ENCODE measurements at places on chromosomes 16 and 17.

DNA sequence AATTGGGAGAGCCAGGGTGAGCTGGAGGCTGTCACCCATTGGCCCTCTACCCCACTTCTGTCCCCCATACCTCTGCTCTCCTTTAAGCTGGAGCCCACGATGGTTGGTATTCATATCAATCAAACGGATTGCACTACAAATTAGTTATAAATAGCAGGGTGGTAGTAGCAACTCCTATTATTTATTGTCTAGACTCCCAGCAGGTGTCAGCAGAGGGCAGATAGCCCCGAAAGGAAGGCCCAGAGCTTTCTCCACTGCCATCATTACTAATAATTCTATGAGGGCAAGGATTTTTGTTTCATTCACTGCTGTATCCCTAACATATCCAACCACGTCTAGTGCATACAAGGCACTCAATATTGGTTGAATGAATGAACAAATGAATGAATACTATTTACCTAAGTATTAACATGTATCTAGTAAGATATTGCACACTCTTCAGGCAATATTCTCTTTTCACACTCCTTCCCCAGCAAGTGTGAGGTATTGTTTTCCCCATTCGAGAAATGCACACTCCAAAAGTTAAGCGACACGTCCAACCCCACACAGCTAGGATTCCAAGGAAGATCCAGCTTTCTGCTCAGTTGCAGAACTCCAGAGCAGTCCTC lies 6.3 kb downstream of the C17orf50 start:
- DNase-seq = no peak

DNA sequence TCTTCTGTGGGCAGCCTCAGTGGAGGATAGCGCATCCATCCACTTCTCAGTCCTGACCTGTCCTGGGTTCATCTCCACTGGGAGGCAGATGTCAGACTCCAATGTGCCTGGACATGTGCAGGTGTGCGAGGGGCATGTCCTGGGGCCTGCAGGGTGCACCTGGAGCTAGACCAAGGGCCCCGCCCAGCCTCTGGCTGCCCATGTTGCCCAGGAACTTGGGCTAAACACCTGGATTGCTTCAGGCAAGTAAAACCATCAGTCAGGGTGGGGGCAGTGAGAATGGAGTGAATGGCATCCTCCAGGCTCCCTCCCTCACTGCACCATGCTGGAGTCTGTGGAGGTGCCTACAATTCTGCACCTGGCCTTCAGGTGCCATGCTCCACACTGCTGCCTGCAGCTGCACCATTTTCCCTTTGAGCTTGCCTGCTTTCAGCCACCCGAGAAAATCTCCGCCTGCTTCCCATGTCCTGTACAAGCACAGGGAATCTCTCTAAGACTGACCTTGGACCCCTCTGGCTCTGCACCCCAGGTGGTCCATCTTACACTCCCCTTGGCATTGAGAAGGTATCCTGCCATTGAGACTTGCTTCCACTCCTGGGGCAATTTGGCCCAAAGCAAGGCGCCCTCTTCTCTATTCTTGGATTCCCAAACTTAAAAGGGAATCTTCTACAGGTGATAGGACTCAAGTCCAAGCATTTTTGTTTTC lies 2.1 kb upstream of the MFSD6L start:
- DNase-seq = no peak

GRCh38 chr16:55835581-55835980 lies 2.7 kb upstream of the CES1 start:
- no peak for DNase-seq

GRCh38 chr17:47975189-47975822 lies 4.4 kb downstream of the CDK5RAP3 start:
- no peak for DNase-seq

DNA sequence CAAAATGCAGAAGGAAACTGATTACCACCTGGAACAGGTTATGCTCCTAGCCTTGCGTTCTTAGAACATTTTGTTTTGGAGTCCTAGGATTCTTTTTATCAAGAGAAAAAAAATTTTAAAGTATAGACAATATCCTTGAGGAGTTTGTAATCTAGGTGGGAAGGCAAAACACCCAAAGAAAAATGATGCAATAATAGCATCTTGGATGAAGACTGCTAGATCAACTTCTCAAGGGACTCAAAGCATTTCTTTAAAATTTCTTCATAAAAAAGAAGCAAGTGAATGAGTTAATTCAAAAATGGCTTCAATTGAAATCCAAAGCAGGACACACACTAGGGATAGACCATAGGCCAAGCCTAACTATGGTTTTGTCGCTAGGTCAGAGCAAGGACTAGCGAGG lies 515.8 kb upstream of the ZFHX3 start:
- DNase-seq = no peak

DNA sequence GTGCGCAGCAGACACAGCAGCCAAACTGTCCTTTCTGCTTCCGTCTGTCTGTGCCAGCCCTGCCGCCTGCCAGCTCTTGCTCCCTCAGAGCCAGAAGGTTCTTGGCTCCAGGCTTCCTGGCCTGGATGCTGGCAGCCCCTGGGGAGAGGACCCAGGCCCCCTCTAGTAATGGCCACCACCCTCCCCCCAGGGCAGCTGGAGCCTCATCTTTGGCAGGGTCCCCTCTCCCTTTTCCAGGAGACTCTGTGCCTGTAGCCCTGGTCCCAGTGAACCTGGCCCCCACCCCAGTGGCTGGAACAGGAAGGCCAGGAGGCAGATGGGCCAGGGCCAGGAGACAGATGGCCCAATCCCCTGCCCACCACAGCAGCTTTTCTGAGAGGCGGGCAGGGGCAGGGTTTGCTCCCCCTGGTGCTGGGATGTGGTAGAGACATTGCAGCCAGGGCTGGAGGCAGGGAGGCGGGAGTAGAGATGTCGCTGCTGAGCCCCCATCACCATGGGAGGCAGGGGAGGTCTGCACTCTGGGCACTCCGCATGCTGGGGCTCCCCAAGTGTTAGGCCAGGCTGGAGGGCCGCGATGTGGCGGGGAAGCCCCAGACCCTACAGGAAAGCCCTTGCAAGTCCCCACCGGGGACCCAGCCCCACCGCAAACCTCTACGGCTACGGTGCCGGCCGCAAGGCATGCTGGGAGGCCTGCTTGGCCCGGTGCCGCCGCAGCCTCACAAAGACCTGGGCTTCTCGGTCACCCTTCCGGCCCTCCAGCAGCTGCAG lies 16.7 kb downstream of the UNC13D start:
- peak; percentile 83 for DNase-seq

GRCh38 chr17:78359321-78359996 lies 418 bp downstream of the SOCS3 start:
- no peak for DNase-seq

DNA sequence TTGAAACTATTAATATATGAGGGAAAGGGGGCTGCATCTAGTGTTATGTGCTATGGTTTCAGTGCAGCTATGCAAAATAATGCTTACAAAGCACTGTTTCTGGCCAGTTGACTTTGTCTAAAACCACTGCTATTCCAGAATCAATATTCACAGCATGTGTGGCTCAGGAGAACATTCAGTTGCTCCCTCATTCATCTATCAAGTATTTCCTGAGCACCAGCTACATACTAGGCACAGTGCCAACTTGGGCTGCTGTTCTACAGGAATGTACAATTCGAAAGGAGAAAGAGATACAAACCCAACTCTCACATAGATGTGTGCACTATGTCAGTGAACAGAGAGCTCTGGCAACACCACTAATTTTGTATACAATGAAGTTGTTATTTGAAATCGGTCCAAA lies 183.0 kb downstream of the PHKB start:
- DNase-seq = no peak

GRCh38 chr16:58709333-58709732 lies 24.8 kb upstream of the SLC38A7 start:
- DNase-seq = no peak

DNA sequence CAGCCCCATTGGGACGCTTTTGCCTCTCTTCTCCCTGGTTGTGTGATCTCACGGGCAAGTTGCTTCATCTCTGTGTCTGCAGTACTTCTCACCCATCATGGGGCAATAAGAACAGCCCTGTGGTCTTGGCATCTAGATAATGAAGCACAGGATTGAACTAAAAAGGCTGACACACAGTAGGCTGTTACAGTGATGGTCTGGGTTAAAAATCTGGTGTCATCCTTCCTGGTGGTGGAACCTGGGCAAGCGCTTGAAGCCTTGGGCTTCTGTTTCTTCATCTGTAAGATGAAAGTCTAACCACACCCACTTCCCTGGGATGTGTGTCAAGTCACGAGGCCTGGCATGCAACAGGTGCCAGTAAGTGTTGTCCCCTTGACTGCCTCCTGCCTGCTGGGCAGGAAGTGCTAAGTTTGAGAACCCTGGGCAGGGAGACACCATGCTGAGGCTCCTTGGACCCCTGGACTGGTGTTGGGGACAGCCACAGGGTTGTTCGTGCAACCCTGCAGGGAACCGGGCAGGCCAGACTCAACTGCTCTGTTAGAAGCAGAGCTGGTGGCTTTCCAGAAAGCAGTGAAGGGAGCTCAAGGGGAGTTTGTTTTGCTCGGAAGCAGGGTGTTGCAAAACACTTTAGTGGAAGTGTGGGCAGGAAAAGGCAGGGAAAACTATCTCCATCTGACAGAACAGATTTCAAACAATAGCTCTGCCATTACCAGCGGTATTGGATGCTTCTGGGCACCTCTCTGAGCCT lies 5.9 kb upstream of the MAP2K3 start:
- DNase-seq = no peak

GRCh38 chr16:78745108-78746019 lies 645.9 kb downstream of the WWOX start:
- no peak for DNase-seq

- no peak for DNase-seq
These were observed 521.3 kb downstream of the GRIN2A start for GRCh38 chr16:9660898-9661297.

DNA sequence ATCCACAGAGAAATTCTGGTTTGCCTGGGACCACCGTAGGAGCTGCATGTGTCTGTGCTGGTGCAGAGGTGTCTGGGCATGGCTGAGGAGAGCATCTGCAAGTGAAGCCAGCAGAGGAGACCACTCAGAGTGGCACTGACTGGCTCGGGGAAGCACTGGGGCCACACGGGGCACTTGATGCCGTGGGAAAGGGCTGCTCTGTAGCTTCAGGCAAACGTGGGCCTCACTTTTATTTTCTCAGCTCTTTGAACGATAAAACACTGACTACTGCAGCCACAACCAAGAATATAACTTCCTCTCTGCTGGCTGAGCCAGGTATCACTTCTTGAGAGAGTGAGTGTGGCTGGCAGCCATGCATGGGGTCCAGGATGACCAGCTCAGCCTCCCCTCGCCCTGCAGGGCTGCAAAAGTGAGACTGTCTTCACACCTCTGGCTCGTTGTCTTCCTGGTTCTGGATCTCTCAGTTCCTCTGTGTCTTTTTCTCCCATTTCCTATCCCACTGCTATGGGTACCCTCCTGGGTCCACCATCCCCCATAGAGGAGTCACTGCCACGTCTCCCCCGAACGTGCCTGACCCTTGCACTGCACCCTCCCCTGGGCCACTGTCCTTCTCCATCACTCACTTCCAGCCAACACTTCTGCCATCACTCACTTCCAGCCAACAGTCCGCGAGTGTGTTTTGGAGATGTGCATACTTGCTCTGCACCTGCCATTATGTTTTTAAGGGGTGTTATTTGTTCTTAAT lies 201.4 kb upstream of the CHMP6 start:
- DNase-seq = no peak

GRCh38 chr17:37752482-37752881 lies 7.6 kb upstream of the HNF1B start:
- DNase-seq = no peak

DNA sequence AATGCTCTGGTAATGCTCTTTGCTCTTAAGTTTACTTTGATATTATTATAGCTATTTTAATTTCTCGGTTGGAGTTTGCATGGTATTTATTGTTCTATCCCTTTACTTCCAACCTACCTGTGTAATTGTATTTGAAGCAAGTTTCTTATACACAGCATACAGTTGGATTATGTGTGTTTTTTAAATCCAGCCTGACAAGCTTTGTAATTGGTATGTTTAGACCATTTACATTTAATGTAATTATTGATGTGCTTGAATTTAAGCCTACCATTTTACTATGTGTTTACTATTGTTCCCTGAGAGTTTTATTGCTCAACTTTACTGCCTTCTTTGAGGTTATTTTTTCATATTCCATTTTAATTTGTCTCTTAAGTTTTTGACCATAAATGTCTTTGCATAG lies 35.7 kb downstream of the ACSF3 start:
- DNase-seq = no peak

DNA sequence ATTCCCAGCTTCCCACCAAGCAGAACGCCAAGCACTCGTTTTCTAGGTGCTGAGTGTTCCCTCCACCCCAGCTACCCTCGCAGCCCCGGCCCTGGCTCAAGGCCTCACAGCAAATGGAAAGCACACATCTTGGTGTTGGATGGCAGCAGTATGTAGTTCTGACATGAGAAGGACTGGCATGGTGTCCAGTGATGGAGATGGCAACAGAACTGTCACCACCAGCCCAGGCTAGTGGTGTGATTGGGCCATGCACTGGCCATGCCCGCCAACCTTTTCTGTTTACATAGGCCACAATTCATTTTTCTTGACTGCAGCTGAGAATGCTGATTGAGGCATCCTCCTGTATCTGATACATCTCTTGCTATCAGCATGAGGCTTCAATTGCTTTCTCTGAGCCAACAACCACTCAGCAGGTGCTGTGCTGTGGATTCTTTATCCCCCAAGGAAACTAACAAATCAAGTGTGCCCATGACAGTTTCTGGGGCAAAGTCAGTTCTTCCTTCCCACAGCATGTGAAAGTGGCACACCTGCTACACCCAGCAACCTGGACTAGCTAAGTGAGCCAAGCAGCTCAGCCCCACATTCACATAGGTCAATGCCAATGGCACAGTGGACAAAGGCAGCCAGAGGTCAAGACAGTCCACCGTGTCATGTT lies 3.8 kb downstream of the SLC12A4 start:
- DNase-seq = no peak

DNA sequence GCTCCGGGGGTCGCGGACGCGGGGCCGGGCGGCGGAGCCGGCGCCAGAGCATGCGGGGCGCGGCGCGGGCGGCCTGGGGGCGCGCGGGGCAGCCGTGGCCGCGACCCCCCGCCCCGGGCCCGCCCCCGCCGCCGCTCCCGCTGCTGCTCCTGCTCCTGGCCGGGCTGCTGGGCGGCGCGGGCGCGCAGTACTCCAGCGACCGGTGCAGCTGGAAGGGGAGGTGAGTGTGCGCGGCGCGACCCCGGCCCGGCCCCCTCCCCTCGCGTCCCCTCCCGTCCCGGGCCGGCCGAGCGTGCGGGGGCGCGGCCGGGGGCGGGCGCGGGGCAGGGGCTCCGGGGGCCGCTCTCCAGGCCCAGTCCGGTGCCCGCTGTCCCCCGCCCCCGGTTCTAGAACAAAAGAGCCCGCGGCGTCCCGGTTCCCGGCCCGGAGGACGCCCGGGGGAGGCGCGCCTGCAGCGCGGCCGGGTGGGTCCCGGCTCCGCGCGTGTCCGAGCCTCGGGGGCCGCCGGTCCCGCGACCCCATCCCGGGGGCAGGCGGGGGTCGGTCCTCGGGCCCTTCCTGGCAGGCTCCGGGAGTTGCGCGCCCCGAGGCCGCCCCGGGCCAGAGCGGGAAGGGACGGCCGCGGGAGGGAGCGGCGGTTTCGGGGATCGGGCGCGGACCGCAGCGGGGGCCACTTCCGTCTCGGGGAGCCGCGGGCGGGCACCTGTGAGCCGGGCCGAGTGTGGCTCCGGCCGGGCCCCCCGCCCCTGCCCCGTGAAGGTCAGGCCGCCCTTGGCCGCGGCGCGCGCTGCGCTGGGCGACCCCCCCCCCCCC lies 563 bp downstream of the METRNL start:
- DNase-seq = no peak

Measured in NCI-H524 treated with DMSO at 0.1 percent for 48 hours (cell line).